ENCODE measurements at places on chromosomes 7 and 10. TPM values are rescaled to one million over a fixed set of nuclear protein-coding genes. Genes with fewer than 3 reads are reported as not detected.

DNA sequence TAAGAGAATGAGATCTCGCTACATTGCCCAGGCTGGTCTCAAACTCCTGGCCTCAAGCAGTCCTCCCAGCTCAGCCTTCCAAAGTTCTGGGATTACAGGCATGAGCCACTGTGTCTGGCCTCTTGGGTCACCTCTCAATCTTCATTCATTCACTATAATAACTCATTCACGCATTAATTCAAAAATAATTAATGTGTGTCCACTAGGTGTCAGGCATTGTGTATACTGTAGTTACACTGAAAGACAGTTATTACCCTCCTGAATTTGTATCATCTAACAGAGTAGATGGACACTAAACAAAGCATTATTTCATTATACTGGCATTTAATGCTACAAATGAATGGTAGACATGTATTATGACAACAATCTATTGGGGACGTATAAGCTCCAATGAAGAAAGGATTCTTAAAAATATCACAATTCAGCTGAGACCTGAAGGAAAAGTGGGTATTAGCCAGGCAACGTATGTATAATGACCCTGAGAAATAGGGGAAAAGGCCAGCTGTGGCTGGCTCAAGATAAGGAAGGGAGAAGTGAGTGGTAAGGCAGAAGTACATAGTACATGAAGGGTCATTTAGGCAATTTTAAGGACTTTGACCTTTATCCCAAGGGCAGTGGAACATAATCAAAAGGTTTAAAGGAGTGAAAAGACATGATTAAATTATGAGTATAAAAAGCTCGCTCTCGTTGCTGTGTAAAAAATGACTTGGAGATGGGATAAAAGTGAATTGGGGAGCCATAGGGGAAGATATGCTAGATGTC, 150.7 kb downstream of the BTAF1 start:
- DNase-seq, result no peak

NPY4R2 gene
- not detected for total RNA-seq

DNA sequence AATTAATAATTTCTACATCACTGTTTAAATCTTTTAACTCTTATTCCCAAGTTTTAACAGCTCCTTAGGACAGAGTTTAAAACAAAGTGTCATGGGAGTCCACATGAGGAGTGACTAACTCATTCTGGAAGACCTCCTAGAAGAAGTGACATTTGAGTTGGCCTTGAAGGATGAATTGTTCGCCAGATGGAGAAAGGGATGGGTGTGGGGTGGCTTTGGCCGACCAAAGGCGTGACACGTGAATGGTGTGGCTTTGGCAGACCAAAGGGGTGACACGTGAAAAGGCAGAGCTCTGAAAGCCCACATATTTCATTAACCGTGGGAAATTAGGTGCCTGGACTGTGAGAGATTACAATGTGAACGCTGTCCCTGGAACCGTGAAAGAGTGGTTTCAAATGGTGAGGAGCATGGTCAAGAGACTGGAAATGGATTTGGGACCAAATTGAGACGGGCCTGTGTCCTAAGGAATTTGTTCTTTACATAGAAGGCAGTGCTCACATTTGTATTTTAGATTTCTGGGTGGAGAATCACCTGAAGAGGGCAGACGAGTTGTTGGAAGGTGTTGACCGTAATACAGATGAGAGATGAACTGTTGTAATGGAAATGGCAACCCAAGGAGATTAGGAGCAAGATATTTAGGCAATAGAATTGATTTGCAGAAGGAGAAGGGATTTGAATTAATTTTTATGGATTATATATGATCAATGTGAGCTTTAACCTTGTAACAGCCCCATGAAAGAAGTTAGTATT, 228.1 kb downstream of the BICC1 start:
- DNase-seq, result no peak

GRCh38 chr7:36299823-36300341, 89.8 kb upstream of the ANLN start:
- no peak for DNase-seq

SLC26A4 gene
- total RNA-seq, result 1.3 TPM

DNA sequence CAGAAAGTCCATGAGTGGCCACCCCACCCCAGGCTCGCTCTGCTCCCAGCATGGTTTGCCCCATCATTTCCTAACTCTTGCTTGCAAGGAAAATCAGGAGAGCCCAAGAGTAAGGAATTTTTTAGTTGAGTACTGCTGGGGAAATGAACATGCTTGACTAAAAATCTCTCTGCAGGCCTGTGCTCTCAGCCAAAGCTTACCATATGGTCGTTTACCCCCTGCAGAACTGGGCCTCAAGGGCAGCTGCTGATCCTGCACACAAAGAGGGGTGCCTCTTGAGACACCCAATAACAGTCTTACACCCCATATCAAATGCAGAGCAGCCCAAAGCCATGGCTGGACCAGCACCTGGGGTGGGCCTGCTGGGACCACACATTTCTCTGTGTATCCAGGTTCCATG, 183.2 kb downstream of the CXCL12 start:
- no peak for DNase-seq

DNA sequence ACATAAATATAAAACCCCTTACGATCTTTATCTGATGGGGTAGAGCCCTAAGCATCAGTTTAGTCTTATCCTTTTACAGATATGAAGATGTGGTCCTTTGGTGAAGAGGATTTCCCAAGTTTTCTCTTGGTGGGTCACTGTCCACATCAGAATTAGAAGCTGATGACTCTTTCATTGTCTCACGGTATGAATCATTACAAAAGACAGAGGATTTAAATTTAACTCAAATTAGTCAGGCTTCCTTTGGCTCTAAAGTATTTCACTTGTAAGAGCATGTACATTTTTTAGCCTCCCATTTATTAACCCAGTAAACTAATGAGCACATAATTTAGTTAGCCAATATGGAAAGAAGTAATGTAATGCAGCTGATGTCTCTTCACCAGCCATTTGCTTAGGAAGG, 49.9 kb upstream of the TMEM26 start:
- no peak for DNase-seq

DNA sequence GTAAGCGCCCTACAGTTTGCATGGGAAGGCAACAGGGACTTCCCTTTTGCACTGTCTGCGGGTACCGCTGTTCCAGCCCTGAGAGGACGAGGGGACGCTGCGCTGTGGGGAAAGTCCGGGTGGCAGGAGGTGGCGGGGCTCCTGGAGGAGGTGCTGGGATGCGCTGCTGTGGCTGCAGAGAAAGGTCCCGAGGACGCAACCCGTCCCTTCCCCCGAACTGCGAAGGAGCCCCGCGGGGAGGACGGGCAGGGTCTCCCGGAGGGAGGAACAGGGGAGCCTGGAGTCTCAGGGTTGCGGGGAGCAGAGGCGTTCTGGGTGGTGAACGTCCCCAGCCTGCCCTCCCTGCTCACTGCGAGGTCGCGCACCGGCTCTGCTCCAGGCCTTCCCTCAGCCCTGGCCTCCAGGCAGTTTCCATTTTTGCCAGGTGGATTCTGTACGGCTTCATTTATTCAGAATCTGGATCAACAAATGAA, 91.6 kb downstream of the CXCL12 start:
- DNase-seq, result no peak

DNA sequence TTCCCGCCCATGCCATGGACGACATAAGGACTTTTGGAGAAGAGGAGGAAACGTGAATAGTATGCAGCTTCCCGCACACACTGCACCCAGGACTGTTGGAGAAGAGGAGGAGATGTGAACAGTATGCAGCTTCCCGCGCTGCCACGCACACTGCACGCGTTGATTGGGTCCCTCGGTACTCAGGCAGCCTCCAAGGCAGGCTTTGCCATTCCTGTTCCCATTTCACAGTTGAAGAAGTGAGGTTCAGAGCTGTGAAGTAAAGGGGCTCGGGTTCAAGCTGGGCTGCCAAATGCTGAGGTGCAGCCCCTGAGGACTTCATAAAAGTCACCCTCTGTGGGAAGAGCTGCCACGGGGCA, 147.9 kb upstream of the FAM20C start:
- peak; percentile 12 for DNase-seq

GRCh38 chr10:122669842-122670241, 29.8 kb downstream of the C10orf120 start:
- no peak for DNase-seq

FRAT1 gene
- total RNA-seq, result 9.8 TPM

MMP21 gene
- 0.33 TPM for total RNA-seq

GALNT17 gene
- 3.3 TPM for total RNA-seq

DNA sequence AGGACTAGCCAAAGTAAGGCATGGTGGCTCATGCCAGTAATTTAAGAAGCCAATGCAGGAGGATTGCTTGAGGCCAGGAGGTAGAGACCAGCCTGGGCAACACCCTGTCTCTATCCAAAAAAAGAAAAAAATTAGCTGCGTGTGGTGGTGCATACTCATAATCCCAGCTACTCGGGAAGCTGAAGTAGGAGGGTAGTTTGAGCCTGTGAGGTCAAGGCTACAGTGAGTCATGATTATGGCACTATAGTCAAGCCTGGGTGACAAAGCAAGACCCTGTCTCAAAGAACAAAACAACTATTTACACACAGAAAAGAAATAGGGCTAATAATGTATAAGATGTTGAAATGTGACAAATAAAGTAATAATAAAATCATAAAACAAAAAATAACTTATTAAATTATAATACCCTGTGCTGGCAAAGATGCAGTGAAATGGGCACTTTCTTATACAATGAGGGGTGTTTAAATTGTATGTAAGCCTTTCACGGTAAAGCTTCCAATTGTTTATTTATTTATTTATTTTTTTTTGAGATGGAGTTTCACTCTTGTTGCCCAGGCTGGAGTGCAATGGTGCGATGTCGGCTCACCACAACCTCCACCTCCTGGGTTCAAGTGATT, 175.2 kb downstream of the TPST1 start:
- DNase-seq, result no peak

PFKFB3 gene
- 144 TPM for total RNA-seq

DNA sequence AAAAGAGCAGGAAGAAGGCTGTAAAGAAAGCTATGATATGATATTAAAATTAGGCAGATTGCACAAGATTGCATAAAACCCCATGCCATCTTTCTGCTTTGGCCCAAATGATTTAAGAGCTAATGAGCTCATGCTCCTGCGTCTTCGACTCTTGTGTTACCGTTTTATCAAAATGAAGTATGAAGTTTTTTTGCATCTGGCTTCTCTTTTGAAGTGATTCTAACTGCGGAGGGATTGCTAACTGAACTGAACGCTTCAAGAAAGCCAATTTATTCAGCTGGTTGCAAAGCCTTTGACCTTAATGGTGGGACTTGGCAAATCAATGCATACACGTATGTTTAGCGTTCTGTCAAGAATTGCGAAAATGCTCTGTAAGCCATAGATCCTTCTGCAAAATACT, 282.9 kb downstream of the TWIST1 start:
- DNase-seq, result no peak

SLC18A2 gene
- total RNA-seq, result not detected

DNA sequence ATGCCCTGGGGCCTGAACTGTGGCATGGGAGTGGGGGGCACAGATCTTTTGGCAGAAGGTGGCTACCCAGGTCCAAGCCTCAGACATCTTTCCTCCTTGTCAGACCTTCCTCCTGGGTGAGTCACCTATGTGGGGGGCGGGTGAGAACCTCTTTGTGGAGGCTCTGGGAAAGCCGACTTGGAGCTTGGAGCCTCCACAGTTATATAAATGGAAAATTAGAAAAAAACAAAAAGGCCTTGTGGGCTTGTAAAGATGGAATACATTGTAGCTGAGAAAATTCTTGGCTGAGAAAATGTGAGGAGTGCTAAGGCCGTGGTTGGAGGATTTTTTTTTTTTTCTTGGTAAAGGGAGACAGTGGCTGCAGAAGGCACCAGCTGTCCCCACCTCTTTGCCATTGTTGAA, 292.5 kb downstream of the CCDC3 start:
- DNase-seq, result no peak

GRCh38 chr10:22544325-22545068, 169.9 kb downstream of the PIP4K2A start:
- DNase-seq, result no peak

SVOPL gene
- 0.33 TPM for total RNA-seq

TAS2R41 gene
- 1.3 TPM for total RNA-seq

DNA sequence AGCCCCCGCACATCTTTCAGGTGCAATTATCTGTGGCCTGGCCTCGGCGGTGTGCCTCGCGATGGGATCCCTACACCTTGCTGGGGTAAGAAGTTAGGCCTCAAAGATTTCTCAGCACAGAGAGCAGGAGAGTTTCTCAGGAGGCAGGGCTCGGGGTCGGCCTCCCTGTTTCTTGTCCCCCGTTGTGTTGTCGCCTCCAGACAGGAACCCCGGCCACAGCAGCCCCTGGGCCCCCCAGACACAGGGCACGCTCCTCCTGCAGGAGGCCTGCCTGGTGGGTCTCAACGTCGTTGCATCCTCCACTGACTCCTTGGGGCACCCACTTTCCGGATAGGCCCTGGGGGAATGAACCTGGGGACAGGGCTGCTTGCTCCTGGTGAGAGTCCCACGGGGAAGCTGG, 229.1 kb upstream of the SHH start:
- DNase-seq, result no peak

NEUROG3 gene
- not detected for total RNA-seq

PPP1R17 gene
- not detected for total RNA-seq

- no peak for DNase-seq
Measured at GRCh38 chr10:77879710-77880109, 46.8 kb downstream of the DLG5 start.

TET1 gene
- 6.9 TPM for total RNA-seq

LIPJ gene
- 0.33 TPM for total RNA-seq

- no peak for DNase-seq
Measured at GRCh38 chr10:88617772-88618300, 31.3 kb downstream of the LIPJ start.

- no peak for DNase-seq
Measured at GRCh38 chr10:35564341-35564968, 40.7 kb upstream of the GJD4 start.

DNA sequence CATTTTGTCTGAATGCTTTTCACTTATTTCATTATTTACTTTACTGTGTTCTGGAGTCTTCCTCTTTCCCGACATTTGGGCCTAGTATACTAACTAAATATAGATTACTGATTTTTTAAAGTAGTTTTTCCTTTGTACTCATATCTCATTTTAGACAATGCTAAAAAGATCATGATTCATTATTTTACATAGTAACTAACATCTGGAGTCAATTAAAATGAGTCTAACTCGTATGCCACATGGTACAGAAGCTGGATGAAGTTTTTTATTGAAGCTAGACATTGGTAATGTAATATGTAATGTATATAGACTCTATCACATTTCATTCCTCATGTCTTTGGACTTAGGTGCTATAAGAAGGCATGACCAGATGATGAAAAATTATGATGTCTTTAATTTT, 156.3 kb upstream of the HGF start:
- DNase-seq, result no peak

BLNK gene
- 2.9 TPM for total RNA-seq

DNA sequence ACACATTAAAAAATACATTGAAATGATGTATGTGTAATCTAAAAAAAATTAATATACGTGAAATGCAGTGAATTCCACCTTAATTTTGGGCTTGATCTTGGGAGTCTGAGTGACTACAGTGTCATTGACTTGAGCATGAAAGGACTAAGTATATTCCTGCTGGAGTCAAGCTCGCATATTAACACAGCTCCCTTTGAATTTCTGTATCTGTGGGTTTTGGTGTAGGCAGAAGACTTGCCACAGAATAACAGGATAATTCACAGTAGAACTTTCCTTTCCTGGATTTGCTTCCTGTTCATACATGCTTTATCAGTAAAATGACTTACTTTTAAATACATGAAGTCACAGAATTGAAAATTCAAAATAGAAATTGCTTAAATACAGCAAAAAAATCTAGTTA, 55.3 kb downstream of the PPP1R9A start:
- no peak for DNase-seq

GRCh38 chr10:88545359-88545758, 37.8 kb downstream of the RNLS start:
- DNase-seq, result no peak

PNLIPRP1 gene
- not detected for total RNA-seq

GRCh38 chr10:119208553-119208940, 1.2 kb downstream of the GRK5 start:
- DNase-seq, result no peak
